ENCODE measurements at places on chromosomes 7 and 10.

GRCh38 chr10:125093974-125094705, 66.2 kb downstream of the CTBP2 start:
- DNase-seq: no peak

GRCh38 chr7:70132852-70133690, 534.8 kb downstream of the AUTS2 start:
- DNase-seq: peak; percentile 11

DNA sequence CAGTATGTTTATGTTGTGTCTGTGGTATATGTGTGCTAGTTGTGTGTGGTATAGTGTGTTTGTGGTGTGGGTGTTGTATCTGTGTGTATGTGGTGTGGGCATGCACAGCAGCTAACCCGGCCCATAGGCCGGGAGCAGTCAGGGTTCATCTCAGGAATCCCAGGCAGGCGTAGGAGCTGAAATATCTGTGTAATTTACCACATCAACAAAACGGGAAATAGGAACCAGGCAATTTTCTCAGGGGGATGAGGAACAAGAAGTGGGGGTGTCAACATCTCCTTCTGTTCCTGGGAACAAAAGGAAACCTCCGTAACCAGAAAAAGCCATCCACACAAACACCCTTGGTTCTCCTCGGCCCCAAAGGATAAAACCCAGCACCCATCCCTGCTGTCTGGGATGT, 24.5 kb upstream of the ZNF488 start:
- no peak for DNase-seq

GRCh38 chr7:11336432-11336831, 362.8 kb downstream of the PHF14 start:
- DNase-seq: no peak

- DNase-seq: no peak
Measured at GRCh38 chr7:30389791-30390190, 88.8 kb downstream of the NOD1 start.

- DNase-seq: no peak
Measured at GRCh38 chr10:62155054-62155680, 113.5 kb downstream of the RTKN2 start.

DNA sequence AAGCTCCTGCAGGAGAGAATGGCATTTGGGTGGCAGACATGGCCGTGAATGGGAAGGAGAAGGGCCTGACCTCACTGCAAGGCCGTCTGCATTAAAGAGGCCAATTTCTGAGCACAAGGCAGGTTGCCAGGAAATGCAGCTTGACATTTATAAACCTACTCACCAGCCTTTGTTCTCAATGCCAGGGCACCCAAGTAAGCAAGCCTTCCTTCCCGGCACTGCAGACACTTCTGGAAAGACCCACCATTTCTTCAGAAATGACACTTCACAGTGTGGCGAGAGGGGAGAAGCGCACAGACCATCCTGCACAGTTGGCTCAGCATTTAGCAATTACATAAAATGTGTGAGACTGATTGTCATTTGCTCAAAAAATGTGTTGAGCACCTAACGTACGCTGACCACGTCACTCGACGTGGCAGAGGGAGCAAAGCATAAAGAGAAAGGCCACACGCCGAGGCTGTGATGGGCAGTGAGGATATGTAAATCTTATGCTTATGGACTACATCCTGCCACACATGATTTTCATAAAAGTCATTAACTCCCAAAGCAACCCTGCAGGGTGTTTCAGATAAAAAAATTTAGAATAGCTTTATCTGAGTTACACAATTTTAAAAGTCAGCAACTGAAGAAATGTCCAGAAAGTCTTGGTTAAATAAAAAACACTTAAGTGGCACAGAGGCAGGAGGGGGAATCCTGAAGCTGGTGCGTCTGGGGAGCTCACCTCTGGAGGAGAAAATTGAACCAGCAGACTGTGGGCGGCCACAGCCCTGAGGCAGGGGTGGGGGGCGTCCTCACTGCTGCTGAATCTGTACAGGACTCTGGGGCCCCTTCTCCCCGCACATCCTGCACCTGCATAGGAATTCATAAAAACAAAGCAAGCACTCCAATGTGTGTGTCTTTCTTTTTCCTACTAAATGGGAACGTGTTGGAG, 543.8 kb downstream of the PTPRN2 start:
- DNase-seq: no peak

DNA sequence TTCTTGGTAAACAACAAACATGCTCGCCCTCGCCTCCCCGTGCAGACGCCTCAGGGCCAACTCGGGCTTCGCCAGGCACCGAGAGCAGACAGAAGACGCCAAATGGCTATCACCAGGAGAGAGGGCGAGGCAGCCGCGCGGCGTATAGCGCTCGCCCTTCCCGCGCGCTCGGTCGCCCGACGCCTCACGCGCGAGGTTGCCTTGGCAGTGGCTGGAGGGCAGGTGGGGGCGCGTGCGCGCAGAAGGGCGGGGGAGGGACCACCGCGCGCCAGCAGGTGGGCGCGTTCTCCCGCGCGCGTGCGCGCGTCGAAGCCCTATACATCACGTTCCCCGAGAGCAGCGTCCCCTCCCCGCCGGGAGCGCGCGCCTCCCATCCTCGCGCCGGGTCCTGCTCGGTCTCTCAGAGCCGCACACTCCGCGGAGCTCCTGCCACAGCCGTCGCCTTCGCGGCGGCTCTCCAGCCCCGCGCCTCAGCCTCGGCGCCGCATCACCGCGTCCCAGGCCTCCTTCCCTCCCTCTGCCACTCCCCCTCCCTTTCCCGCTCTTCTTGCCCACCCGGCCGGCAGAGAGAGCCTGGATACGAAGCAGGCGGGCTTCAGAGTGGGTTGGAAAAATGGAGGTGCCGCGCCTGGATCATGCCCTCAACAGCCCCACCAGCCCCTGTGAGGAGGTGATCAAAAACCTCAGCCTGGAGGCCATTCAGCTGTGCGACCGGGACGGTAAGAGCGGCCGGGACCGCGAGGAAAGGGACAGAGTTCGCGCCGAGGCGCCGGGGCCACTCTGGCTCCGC, at the start of gene PHYHIPL:
TSS of gene PHYHIPL (plus strand) at position 403 of the 790 bp plus-strand sequence. CDS start at position 614, 211 bp downstream.
- DNase-seq: peak; percentile 63

- no peak for DNase-seq
Measured at GRCh38 chr7:7595451-7595850, 28.8 kb downstream of the MIOS start.

DNA sequence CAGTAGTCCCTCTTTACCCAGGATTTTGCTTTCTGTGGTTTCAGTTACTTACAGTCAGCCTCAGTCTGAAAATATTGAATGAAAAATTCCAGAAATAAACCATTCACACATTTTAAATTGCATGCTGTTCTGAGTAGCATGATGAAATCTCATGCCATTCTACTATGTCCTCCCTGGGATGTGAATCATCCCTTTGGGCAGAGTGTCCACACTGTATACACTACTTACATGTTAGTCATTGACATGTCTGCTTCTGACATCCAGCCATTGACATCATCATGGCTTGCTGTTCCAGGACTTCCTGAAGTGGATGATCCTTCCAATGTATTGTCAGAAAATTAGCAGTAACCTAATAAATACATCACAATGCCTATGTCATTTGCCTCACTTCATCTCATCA, 34.6 kb upstream of the MALRD1 start:
- DNase-seq: no peak

- no peak for DNase-seq
Measured at GRCh38 chr7:158239290-158239981, 348.2 kb downstream of the PTPRN2 start.

DNA sequence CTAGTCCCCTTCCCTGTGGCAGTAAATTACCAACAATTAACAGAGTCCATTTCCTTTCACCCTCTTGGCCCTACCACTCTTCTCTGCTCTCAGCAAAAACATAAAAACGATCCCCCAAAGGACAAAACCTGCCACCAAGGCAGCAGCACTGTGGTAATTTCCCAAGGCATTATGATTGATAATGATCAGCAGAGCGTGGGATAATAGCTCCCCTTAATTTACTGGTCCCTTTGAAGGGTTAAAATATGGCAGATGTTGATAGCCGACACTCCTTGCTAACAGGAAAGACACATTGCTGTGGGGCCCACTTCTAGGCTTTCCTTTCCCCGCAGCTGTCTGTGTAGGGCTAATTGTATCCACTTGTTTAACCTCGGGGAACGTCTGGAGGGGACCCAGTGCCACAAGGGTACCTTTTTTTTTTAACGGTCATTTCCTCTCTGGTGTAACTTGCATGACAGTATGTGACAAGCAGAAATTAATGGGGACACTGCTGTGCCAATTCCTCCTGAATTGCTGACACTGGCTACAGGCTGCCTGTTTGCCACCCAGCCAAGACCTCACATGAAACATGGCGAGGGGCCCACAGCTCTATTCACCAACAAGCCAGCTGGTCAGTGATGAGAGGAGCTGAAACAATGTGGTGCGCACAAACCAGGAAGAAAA, 81.3 kb downstream of the CDK6 start:
- DNase-seq: no peak

DNA sequence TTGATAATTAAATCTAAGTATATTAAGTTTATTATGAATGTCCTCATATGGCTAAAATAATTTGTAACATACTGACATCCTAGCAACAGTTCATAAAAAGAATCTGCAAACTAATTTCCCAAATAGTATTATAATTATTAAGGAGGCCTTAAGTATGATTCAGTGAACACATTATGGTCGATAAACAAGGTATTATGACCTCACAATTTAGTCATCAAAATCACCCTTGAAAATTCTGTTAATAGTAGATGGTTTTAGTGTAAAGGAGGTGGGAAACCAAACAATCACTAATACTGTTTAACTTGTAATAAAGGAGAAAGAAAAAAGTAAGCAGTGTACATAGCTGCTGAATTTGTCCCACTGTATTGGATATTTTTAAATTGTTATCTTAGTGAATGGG, 2.1 kb downstream of the ETV1 start:
- no peak for DNase-seq

DNA sequence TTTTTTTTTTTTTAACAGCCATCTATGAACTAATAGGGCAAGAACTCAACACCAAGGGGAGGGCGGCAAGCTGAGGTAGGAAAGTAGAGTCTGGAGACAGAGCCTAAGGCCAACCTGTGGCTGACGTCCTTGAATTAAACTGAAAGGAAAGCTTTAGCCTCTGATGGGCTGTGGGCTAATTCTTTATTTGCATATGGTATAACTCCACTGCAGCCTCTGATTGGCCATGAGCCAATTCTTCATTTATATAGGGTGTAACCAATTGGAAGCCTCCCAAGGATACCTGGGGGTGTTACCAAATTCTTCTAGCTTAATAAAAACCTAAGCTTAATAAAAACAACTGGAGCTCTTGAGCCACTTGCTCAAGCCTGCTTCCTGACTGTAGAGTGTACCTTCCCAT, 10.3 kb downstream of the TYW1 start:
- DNase-seq: no peak

Data from neuronal stem cell (in vitro differentiated cells).